Islet precursor cell (in vitro differentiated cells): ENCODE measurements at places on chromosomes 5 and 9.
A peak's percentile ranks its signal among the peaks of the same experiment; 100 is the strongest.

DNA sequence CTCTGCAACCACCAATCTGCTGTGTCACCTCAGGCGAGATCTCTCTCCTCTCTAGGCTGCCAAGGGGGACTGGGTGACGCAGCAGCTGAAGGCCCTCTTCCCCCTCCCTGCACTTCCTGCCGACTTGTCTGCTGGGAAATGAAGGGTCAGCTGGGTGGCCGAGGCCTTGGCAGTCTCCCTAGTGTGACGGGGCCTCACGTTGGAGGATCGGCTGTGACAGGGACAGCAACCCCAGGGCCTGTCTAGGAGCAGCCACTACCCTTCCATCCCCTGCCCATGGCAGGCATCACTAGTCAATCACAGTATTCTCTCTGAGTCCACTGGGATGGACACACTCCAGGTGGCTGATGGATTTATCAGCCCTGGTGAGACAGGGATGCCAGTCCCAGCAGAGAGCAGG, 107.3 kb upstream of the SARDH start:
- no peak for DNase-seq

DNA sequence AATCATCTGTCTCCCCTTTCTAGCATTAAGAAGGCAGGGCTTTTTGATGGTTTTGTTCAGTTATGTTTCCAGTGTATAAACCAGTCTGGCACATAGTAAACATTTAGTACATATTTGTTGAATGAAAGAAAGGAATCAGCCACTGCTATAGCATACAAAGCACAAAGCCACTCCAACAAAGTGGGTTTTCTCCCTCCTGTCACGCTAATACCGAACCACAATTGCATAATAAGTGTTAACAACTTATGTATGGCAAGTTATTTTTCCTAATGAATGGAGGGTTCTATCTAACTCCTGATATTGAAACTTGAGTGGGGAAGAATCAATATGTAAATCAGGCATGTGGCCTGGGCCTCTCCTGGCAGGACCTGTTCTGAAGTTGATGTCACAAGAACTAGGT, 53.9 kb downstream of the PRUNE2 start:
- no peak for DNase-seq

DNA sequence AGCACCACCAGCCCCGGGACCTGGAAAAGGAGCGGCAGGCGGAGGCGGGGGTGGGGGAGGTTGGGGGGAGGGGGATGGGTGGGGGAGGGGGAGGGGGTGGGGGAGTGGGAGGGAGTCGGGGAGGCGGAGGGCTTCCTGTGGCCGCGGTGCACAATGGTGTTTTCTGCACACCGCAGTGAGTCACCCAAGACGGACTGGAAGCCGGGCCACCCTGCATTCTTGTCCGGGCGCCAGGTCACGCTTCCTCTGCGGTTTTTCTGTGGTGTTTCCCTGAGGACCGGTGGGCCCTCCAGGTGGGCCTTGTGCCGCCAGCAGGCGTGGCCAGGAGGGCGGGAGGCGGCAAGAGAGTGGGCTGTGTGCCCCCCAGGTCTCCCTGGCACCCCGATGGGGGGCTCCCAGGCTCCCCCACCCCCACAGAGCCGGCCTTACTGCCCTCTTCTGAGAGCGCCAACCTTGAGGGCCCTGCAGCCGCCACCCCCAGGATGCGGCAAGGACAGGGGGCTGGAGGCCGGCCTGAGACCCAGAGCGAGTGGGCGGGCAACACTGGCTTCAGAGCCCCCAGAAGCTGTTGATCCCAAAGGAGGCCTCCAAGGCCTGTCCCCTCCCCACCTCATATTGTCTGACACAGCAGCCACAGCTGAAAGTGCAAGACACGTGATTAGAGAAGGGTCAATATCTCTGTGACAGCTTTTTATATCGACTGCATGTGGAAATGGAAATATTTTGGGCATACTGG, 11.1 kb downstream of the EXD3 start:
- DNase-seq, result no peak

GRCh38 chr9:121498150-121498486, 1.5 kb downstream of the GGTA1 start:
- DNase-seq, result peak; percentile 88

DNA sequence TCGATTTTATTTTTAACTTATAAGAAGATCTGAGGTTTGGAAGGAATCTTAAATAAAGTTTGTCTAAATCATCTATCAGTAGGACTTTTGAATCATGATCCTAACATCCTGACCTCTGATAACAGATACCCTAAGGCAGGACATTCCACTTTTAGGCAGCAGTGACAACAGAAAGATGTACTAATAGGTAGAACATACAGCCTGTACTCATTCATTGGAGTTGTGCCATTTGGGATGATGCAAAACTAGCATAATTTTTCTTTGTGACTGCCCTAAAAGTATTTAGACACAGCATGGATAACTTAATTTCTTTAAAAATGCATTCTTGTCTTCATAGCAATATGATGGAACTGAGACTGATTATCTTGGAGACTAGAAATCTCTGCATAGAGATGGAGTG, 39.7 kb downstream of the CDC42SE2 start:
- DNase-seq, result no peak

- no peak for DNase-seq
Observed at GRCh38 chr9:123649909-123650308, 280.0 kb downstream of the DENND1A start.

- peak; percentile 5 for DNase-seq
Observed at GRCh38 chr5:173675287-173675996, 59.0 kb upstream of the BOD1 start.

DNA sequence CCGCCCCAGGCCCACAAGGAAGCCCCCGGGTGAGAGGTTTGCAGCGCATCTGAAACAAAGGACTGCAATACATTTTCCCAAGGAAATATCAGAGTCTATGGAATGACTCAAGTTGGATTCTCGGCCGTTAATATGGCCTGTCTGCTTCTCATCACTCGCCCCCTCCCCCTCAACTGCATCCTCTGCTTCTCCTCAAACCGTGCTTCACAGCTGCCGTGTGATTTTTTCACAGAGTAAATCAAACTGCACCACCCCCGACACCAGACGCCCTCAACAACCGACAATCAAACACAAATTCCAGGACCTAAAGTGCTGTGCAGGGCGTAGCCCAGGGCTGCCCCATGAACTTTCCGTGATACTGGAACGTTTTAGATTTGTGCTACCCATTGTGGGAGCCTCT, 176.9 kb downstream of the ROR2 start:
- DNase-seq, result no peak

- DNase-seq, result no peak
Observed at GRCh38 chr9:134251296-134252069, 74.8 kb upstream of the RXRA start.

GRCh38 chr9:104948277-104948676, 20.3 kb upstream of the ABCA1 start:
- no peak for DNase-seq

- DNase-seq, result no peak
Observed at GRCh38 chr9:126062158-126062886, 264.3 kb upstream of the MVB12B start.

GRCh38 chr5:83253720-83254119, 176.4 kb downstream of the XRCC4 start:
- DNase-seq, result no peak

- no peak for DNase-seq
Observed at GRCh38 chr9:109910671-109911518, 130.9 kb downstream of the PALM2AKAP2 start.

GRCh38 chr9:21265421-21266189, 25.8 kb upstream of the IFNA14 start:
- no peak for DNase-seq

GRCh38 chr9:107633406-107633805, 143.8 kb upstream of the KLF4 start:
- no peak for DNase-seq

GRCh38 chr9:93164085-93164484, 19.9 kb upstream of the WNK2 start:
- DNase-seq, result no peak

DNA sequence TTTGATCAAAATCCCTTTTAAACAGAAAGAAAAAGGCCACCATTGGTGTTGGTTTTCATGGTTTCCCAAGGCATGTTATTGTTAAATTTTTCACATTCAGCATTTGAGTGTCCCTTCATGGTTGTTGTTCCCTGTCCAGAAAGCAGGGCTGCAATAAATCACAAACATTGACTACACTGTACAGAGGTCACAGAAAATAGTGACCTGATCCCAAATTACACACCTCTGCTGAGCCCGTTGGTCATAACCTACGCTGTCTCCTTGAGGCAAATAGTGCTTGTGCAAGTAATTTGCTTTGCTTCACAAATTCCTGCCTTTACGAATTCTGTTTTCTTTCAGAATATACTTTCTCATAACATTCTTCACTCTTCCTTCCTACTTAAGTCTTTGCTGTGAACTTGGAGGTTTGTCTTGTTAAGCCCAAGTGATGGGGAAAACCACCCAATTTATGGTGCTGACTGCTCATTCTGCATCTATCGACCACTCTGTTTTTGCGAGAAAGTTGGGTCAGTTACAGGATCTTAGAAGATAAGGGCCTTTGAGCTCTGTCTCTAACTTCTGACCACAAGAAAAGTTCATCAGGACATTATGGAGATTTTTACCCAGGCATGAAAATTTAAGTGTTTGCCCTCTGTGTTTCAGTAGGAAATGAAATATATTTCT, 16.0 kb downstream of the PIK3R1 start:
- no peak for DNase-seq

DNA sequence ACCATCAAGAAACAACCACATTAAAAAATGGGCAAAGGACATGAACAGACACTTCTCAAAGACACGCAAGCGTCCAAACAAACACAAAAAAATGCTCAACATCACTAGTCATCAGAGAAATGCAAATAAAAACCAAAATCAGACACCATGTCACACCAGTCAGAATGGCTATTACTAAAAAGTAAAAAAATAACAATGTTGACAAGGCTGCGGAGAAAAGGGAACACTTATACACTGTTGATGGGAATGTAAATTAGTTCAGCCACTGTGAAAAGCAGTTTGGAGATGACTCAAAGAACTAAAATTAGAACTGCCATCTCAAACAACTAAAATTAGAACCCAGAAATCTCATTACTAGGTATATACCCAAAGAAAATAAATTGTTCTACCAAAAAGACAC, 80.4 kb downstream of the CAAP1 start:
- DNase-seq, result no peak

GRCh38 chr5:10756549-10756948, 4.5 kb downstream of the DAP start:
- no peak for DNase-seq

- DNase-seq, result no peak
Observed at GRCh38 chr5:52703321-52703720, 84.4 kb upstream of the ITGA1 start.

DNA sequence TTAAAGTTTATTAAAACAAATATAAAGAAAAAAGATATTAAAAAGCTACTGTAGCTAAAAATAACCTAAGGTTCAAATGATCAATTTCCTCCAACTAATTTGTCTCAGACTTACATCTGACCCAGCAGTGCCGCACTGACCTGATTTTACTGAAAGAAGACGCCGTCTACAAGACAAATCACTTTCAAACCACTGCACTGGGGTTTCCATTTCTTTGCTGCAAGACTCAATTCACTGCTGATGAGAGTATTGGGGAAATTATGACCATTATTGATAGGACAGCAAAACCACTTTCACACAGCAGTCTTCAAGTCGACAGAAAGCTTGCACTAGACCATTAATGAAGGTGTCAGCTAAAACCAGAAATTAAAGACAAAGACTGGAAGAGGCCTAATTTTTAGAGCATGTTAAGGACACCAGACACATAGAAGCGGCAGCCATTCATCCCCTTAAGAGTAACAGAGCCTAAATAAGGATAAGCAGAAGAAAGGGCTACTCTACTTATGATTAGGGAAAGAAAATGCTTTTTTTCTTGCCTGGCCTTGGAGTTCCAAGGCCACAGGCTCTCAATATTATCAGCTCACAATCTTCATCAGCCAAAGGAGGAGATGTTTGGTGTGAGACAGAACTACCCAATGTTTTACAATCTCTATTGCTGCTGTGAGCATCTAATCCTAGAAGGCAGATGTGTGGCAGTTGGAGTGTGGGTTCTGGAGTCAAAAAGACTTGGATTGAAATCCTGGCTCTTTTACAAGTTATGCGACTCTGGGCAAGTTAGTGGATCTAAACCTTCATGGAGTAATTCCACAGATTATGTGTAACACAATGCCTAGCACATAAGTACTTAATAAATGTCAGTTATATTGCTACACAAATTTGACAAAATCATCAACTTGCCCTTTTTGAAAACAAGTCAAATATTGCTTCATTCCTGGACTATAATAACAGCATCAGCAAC, 190.7 kb downstream of the MAPKAP1 start:
- no peak for DNase-seq

GRCh38 chr5:53191548-53192165, 82.1 kb upstream of the MOCS2 start:
- DNase-seq, result no peak

DNA sequence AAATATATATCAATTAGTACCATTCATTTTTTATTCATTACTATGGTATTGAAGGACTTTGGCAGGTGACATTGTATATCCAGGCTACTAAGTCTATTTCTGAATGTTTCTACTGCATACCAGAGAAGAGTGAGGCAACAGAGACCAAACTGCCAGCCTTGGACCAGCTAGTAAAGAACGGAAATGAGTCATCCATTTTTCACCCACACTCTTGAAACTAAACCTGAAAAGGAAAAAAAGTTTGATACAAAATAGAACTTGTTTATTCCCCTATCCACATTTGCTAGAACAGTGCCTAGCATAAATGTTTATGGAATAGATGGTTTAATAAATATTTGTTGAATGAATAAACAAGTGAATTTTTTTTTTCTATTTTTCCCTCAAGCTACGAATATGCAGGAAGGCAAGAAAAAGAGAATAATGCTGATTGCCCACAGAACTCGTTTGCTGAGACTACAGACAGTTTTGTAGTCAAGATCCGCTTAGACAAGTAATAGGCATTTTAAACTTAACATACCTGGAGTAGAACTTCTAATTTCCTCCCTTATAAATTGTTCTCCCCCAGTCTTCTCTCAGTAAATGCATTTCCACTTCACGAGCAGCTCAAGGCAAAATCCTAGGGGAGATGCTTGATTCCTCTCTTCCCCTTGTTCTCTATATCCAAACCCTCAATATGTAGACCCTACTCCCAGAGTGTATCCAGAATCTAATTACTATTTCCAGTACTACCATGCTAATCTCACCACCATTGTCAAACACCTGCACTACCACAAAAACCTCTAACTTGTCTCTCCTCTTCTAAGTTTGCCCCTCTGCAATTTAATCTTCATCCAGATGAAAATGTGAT, 146.2 kb upstream of the RASA1 start:
- DNase-seq, result peak; percentile 61

- DNase-seq, result no peak
Observed at GRCh38 chr9:8390571-8390970, 591.0 kb upstream of the DMAC1 start.

GRCh38 chr5:76983468-76983867, 30.6 kb downstream of the CRHBP start:
- DNase-seq, result no peak

DNA sequence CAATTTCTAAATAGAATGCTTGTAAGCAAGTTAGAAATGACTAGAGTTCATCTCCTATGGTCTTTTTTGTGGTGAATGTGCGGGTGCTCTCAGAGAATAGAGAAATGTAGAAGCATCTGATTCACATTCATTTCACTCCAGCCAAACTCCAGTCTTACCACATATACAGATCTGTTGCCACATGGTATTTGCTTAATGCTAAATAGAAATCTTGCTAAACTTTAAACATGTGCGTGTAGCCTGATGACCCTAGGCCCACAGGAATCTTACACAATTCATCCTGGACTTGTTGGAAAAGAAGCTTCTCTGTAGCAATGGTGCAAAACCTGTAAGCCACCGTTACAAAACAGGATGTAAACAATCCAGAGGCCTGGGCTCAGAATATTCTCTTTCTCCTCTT, 135.2 kb downstream of the PCSK1 start:
- DNase-seq, result no peak
